M059J (cell line): ENCODE measurements at places on chromosomes 7 and 10. TPM values are rescaled to one million over a fixed set of nuclear protein-coding genes. Genes with fewer than 3 reads are reported as not detected.

The SPACDR gene
- 2.4 TPM in 1 of 2 replicates, not detected in the other for total RNA-seq

The RNLS gene
- total RNA-seq = 22.5 and 22.8 TPM in 2 replicates

The C10orf143 gene
- 0.05 TPM in 1 of 2 replicates, not detected in the other for total RNA-seq

The ZPBP gene
- not detected in 2 replicates for total RNA-seq

The AMPH gene
- 1.9 and 3.1 TPM in 2 replicates for total RNA-seq

The VPS37D gene
- 1.7 and 5.1 TPM in 2 replicates for total RNA-seq

The TCAF2 gene
- total RNA-seq = 2.3 and 3.9 TPM in 2 replicates

The TUBB8 gene
- total RNA-seq = 0.22 TPM in 1 of 2 replicates, not detected in the other

The TFEC gene
- 0.02 and 0.32 TPM in 2 replicates for total RNA-seq

The NEUROD6 gene
- not detected in 2 replicates for total RNA-seq

The ADAMTS14 gene
- total RNA-seq = 0.69 and 1.2 TPM in 2 replicates

The EBLN1 gene
- 0.17 TPM in 1 of 2 replicates, not detected in the other for total RNA-seq

The PNLIPRP2 gene
- not detected in 2 replicates for total RNA-seq

The TMEM184A gene
- 1.8 and 3.3 TPM in 2 replicates for total RNA-seq

The CPA2 gene
- 0.17 and 3.0 TPM in 2 replicates for total RNA-seq

The SLC39A12 gene
- not detected in 2 replicates for total RNA-seq

The TMEM140 gene
- total RNA-seq = 11.2 and 21.2 TPM in 2 replicates

The GNG11 gene
- total RNA-seq = 30.2 and 31.1 TPM in 2 replicates

The GIMAP2 gene
- total RNA-seq = 5.6 and 6.3 TPM in 2 replicates

The ASB10 gene
- not detected in 2 replicates for total RNA-seq

The CTTNBP2 gene
- 0.39 and 0.59 TPM in 2 replicates for total RNA-seq

The ASIC3 gene
- total RNA-seq = 0.20 and 0.22 TPM in 2 replicates

The GSDME gene
- 17.4 and 24.8 TPM in 2 replicates for total RNA-seq

The SNX8 gene
- total RNA-seq = 9.6 and 10.0 TPM in 2 replicates

The SRRM3 gene
- total RNA-seq = 0.27 and 0.39 TPM in 2 replicates

The PIP4K2A gene
- total RNA-seq = 18.9 and 26.6 TPM in 2 replicates

The THNSL1 gene
- 1.2 and 1.5 TPM in 2 replicates for total RNA-seq

The FEZF1 gene
- total RNA-seq = not detected in 2 replicates

The SPDYE2B gene
- total RNA-seq = not detected in 2 replicates

The ZNF32 gene
- total RNA-seq = 34.2 and 37.0 TPM in 2 replicates

The C10orf95 gene
- total RNA-seq = not detected in 2 replicates

The WNT16 gene
- 0.17 TPM in 1 of 2 replicates, not detected in the other for total RNA-seq

The CACNB2 gene
- total RNA-seq = 0.52 TPM in 1 of 2 replicates, not detected in the other

The AKR1D1 gene
- total RNA-seq = not detected in 2 replicates

The CPA1 gene
- total RNA-seq = not detected in 2 replicates

The OR2A5 gene
- total RNA-seq = not detected in 2 replicates

The HOXA4 gene
- 4.9 and 5.8 TPM in 2 replicates for total RNA-seq

The FGL2 gene
- 0.34 TPM in 1 of 2 replicates, not detected in the other for total RNA-seq

The PTN gene
- total RNA-seq = 76.2 and 114 TPM in 2 replicates

The TACR2 gene
- 0.05 and 0.15 TPM in 2 replicates for total RNA-seq

The RPEL1 gene
- total RNA-seq = 0.12 TPM in 1 of 2 replicates, not detected in the other

The NFE2L3 gene
- total RNA-seq = 38.2 and 51.3 TPM in 2 replicates

The AGMO gene
- not detected in 2 replicates for total RNA-seq
